ENCODE measurements at places on chromosomes 5 and 9.

- no peak for DNase-seq
Observed at GRCh38 chr9:34685591-34685990, 5.5 kb downstream of the CCL19 start.

GRCh38 chr5:31614151-31615020 is 24.5 kb upstream of the PDZD2 start:
- no peak for DNase-seq

DNA sequence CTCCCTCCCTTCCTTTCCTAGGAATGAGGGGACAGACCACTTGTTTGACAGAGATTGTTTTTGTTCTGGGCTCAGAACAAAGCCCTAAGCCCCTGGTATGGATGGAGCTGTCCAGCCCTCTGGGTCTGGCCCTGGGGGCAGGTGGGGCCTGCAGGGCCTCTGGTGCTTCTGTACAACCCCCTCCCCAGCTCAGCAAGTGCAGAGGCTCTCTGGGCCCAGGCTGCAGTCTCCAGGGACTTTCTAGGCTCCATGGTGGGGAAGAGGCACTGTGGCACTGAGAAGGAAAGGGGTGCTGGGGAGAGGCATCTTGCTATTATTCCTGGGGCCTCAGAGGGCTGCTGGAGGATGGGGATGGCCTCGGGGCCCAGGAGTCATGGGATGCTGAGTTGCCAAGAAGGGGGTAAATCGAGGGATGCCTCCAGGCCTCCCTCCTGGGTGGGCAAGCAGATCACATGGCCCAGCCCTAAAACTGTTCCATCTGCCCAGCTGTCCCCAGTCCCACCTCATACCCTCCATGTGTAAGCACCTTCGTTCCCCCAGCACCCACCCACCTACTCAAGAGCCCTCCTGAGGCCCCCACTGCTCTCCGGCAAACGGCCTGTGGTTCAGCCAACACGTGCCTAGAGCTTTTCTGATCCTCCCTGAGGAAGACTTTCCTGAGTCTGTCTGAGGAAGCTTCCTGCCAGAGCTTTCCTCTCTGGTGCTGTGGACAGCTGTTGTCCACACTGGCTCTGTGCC is 225.7 kb downstream of the CACNA1B start:
- no peak for DNase-seq

GRCh38 chr5:32511776-32512374 is 67.3 kb upstream of the ZFR start:
- DNase-seq = no peak

DNA sequence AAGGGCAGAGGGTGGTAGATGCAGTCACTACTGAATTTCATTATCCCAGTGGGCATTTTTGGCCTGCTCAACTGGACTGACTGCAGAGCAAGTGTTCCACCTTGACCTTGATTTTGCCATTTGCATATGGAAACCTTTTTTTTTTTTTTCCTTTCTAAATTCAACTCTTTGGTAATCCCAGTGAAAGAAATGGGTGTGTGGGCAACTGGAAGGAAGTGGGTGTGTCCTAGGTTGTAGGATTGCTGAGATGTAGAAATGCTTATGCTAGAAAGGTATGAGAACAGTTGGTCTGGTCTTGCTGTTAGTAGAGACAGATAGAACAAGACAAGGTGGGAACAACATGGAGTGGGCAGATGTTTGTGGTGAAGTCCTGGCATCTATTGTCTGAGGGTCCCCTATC is 7.8 kb upstream of the IL12B start:
- DNase-seq = no peak

DNA sequence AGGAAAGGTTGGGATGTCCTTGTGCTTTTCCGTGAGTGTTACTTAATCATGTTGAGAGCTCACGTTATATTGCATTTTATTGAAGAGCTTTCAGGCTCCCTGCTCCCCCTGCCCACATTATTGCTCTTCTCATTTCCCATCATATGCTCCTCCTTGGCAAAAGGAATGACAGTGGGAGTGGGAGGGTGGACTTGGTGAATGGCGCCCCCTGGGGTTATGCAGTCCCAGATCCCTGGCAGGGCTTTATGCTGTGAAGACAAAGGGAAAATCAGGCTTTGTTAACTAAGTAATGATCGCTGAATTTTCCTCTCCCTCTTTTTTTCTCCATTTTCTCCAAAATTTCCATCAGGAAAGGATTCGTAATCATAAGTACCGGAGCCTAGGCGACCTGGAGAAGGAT is 166.6 kb downstream of the SMARCA2 start:
- no peak for DNase-seq

DNA sequence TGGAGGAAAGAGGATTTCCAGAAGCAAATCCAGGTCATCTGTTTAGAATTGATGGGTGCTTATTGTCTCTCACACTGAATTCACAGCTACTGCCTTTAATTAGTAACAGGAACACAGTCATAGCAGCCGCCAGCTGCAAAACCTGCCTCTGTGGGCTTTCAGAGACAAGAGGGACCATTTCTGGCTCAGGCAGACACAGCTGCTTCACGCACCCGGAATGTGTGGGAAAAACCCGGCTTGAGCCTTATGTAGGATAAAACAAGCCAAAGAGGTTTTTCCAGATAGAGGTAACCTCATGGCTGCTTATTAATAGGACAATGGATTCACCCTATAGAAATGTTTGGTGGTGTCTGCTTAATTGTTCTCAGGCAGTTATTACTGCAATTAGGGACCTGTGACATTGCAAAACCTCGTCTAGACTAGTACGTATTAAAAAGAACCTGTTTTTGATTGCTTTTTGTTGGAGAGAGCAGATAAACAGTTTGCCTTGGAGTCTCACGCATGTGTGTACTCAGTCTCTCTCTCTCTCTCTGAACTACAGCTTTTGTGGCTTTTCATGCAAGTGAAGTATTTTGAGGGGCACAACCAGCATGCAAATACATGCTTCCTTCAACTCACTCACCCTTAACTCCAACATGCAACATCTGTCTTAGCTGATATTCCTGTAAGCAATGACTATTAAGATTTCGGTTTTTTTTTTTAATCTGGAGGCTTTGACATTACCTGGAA is 302.7 kb downstream of the PLK2 start:
- DNase-seq = no peak

DNA sequence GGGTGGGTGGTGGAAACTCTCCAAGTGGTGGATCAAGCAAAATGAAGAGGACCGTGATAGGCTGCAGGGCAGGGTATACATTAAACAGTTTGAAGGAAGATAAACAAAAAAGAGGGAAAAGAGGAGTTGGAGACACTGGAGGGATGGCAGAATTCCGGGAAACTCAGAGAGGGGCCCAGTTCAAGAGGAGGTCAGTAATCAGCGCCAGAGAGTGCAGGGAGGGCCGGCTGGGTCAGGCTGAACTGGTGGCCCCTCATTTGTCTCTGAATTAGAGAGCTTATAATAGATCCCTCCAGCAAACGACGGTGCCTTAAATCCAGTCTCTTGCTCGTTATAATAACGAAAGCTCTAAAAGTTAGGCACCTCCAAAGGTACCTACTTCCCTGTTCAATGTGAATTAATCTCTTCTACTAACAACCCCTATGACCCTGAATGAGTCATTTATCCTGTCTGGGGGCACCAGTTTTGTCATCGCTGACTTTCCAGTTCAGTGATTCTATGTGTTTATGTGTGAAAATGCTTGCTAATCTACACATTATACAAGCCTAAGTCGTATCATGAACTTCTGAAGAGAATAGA is 2.4 kb upstream of the ZSWIM6 start:
- DNase-seq = no peak

DNA sequence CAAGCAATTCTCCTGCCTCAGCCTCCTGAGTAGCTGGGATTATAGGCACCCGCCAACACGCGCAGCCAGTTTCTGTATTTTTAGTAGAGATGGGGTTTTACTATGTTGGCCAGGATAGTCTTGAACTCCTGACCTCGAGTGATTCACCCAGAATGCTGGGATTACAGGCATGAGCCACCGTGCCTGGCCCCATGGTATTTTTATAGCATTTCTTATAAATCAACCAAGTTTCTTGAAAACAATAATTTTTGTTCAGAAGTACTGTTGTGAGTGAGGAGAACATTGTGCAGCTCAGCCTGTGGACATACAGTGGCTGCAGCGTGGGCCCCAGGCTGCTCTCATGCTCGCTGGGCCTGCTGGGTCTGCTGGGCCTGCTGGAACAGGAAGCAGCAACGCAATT is 45.3 kb downstream of the MAP1B start:
- DNase-seq = no peak

DNA sequence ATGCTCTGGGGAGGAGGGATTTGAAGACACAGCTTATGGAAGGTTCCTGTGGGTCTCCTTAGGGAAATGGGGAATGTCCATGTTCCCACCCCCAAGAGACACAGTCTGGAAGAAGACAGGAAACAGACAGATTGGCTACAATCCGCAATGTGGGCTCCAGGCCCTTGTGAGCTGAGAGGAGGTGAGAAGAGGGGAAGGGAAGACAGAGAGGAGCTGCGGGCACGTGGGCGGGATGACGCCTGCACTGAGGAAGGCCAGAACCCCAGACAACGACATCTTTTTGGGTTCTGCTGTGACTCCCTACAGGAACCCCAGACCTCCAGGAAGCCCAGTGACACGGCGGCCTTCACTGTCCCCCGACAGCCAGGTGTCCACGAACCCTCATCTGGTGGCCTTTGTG is 29.9 kb upstream of the NKD2 start:
- no peak for DNase-seq

GRCh38 chr9:114853071-114853855 is 47.4 kb upstream of the TNFSF15 start:
- DNase-seq = no peak

GRCh38 chr9:121991307-121991661 is 101.8 kb downstream of the TTLL11 start:
- DNase-seq = no peak

DNA sequence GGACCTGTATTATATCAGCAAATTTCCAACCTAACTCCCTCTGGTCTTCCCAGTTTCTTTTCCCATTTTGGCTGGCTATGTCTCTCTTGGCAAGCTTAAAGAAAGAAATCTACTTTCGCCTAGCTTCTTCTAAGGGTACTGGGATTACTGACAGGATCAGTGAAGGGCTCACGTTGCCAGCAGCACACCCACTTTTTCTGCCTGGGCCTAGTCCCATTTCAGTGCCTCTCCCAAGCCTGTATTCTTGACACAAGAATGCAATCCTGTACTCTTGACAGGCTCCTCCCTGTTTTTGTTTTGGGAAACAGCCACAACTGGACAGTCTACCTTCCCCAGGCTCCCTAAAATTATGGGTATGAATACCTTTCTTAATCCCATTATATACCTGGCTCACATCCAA is 170.5 kb downstream of the EPB41L4A start:
- DNase-seq = no peak

GRCh38 chr9:89706086-89706485 is 101.3 kb downstream of the GADD45G start:
- no peak for DNase-seq

DNA sequence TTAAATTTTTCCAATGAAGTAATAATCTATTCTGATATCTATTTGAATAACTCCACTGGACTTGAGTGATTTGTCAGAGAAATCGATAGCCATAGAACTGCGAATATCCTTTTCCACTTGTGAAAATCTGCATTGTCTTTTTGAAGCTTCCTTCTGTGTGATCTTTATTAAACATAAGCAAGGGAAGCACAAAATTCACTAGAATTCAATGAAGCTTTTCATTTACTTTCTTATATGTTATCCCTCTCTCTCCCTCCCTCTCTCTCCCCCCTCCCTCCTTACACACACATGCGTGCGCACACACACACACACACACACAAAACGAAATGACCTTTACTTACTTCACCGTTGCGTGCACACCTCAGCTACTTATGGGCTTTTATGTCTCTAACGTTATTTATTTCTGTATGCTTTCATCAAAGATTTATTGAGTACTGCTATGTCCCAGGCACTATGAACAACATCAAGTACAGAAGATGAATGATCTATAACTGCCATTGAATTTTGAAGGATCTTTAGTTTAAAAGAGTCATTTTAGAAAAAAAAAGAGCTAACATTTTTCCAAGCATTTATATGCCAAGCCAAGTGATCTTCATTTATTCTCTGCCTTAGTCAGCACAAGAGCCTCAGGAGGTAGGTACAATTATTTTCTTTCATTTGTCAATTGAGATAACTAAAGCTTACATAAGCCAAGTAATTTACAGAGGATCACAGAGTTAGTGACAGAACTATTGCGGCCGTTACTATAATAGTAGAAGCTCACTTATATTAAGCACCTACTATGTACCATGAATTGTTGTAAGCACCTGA is 32.8 kb upstream of the CCNG1 start:
- no peak for DNase-seq

GRCh38 chr9:126442636-126443035 is 116.0 kb downstream of the MVB12B start:
- DNase-seq = no peak

- DNase-seq = no peak
Observed at GRCh38 chr9:6598249-6598725, 47.2 kb downstream of the GLDC start.

- no peak for DNase-seq
Observed at GRCh38 chr9:1871626-1872419, 143.3 kb upstream of the SMARCA2 start.

GRCh38 chr5:64331597-64332277 is 166.1 kb downstream of the RNF180 start:
- DNase-seq = no peak

DNA sequence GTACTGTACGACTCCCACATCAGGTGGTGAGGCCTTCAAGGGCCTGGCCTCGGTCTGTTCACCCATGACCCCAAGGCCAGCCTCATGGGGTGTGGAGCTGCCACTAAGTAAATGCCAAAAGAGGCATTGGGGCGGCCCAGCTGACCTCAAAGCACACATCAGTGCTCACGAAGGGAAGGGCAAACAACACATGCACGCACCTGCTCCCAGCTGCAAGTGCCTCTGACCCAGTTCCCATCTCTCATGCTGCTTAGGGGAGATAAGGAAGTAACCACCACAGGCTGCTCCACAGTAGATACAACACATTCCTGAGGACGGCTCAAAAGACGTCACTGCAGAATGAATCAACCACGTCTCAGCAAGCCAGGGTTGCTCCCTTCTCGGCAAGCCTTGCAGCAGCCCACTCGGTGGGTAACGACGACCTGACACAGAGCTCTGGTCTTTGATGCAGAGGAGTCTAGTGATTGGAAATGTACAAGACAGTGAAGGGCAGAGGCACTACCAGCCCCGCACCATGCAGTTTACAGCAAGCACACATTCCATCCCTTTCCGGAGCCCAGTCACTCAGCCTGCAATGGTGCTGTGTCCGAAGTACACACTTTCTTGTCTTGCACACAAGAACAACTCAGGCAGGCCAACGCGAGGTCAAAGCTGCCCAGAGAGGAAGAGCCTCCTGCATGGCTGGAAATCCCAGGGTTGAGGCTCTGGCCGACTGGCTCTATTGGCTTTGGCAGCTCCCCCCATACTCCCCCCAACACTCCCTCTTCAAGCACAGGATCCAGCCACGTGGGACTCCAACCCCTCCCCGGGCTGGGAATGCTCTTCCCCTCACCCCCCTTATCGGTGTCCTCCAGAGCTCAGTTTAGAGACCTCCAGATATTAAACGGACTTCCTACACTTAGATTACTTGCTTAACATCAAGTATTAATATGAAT is 31.8 kb downstream of the FABP6 start:
- no peak for DNase-seq

- no peak for DNase-seq
Observed at GRCh38 chr9:126208216-126208758, 118.3 kb upstream of the MVB12B start.

Measured in stimulated activated CD8-positive, alpha-beta memory T cell treated with anti-CD3 and anti-CD28 coated beads, Interleukin-12 subunit alpha, Interleukin-12 subunit beta, amount 100 ng/mL, for 4 hours (primary cell).